Stimulated activated CD4-positive, alpha-beta T cell treated with anti-CD3 and anti-CD28 coated beads, Interleukin-1b, Interleukin-23, amount 100 ng/mL, for 1 hour (primary cell): ENCODE measurements at places on chromosomes 16 and 17.

DNA sequence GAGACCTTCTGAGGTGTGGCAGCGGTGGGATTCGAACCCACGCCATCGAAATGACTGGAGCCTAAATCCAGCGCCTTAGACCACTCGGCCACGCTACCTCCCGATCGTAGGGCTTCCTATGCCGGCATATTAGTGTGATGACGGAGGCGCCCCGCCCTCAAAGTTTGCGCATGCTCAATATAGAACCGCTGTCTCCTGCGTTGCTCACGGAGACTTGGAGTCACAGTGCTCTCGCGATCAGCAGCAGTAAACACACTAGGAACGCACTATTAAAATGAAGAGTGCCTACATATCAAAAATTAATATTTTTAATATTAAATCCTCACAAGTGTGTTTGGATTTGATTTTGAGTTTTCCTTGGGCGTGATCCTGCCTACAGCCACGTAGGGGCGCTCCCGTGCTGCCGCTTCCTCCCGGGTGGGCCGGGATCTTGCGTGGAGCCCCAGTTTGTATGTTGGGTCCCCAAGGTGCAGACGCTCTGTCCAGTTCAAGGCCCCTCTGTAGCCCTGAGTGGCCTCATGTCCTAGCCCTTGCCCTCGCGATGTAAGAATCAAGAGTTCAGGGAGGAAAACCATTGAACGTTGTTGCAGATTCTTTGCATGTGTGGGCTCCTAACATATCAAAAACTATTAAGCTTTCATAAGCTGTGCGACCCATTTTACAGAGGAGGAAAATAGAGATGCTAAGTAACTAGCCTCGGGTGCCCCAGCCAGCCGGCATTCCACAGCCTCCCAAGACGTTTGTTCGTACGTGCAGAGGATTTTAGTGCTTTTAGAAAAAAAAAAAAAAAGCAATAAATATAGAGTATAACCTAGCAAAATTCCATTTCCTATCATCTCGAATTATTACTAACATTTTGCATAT is 10.2 kb upstream of the EEF2K start:
- peak; percentile 80 for DNase-seq

DNA sequence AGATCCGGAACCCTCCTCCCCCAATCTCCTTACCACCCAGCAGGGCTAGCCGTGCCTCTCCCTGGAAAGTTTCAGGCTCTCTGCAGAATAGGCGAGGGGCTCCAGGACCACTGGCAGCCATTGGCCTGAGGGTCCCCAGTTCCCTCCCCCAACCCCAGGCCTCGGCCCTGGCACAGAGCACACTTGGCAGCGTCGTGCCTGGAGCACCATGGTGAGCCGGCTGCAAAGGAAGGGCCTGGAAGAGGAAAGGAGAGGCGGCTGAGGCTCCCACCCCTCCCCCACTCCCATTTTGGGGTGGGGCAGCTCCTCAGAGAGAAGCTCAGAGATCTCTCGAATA is 369 bp upstream of the BTBD17 start:
- no peak for DNase-seq

- DNase-seq = no peak
Observed at GRCh38 chr17:43698678-43699437, 37.1 kb upstream of the MEOX1 start.

GRCh38 chr17:81710514-81711308 is 1.4 kb upstream of the SLC25A10 start:
- DNase-seq = no peak

- DNase-seq = no peak
Observed at GRCh38 chr16:75943705-75944514, 217.6 kb upstream of the CPHXL start.

DNA sequence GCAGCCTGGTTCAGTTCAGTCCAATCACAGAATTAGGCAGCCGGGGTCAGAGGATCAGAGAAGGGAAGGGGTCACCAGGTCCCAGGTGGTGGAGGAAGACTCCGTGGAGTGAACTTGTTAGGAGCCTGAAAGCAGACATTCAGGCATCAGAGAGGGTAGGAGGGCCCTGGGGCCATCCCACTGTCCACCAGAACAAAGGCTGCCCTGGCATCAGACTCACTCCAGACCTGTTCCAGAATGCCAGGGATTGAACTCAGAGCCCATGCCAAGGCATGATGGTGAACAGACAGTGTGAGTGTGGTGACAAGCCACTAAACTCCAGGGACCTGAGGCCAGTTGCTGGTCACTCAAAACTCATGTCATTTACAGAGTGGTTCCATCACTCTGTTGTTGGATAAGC is 37.6 kb downstream of the B4GALNT2 start:
- no peak for DNase-seq

GRCh38 chr16:72442385-72443158 is 270.6 kb upstream of the PMFBP1 start:
- no peak for DNase-seq

DNA sequence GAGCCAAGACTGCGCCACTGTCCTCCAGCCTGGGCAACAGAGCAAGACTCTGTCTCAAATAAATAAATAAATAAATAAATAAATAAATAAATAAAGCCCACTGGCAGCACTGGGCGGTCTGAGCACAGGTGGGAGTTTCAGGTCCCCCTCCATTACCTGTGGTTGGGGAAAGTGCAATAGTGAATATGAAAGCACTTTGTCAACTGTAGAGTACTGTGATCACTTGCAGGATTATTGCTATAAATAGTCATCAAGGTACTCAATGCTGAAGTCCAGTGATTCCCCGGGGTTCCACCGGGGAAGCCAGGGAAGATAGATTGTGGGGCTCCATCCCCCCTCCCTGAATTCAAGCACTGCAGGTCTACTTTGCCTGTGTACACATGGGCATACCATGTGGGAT is 42.7 kb upstream of the CPNE2 start:
- DNase-seq = no peak

DNA sequence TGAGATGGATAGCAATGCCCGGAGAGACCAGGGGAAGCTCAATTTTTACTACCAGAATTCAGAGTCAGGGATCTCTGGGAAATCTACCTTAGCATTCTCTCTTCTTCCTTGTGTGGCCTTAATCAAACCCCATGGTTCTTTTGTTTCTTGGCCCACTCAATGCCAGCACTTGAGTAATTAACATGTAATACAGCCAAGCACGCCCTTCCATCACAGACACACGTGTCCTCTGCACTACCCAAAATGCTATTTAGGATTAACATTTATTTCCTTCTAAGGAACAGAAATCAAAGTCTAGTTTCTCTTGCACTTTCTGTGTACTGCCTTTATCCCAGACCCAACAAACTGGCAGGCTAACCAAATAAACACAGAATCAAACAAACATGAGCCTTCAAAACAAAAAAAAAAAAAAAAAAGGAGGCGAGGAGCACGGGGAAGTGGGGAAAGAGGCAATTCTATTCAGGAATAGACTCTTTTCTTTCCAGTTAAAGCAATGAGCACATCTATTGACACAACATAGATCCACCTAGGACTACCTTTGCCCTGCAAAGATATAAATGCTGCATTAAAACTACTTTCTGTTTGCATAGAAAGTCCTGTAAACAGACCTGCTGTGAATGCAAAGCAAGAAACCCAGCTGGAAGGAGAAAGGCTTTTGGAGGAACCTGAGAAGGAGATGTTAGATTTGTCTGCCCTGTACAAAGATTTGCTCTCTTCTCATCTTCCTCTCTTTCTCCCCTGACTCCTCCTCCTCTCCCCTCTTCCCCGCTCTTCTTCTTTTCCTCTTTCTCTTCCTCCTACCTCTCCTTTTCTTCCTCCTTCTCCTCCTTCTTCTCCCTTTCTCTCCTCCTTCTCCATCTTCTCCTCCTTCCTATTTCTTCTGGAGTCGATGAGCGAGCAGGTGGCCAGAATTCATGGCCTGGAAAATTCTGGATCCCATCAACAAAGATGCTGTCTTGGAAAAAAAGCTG is 294.4 kb downstream of the NPIPA8 start:
- DNase-seq = no peak

- no peak for DNase-seq
Observed at GRCh38 chr16:51163366-51163765, 12.3 kb upstream of the SALL1 start.

- no peak for DNase-seq
Observed at GRCh38 chr17:252456-252855, 71.0 kb upstream of the DOC2B start.

GRCh38 chr16:17070882-17071592 is 399.7 kb downstream of the XYLT1 start:
- DNase-seq = peak; percentile 63

DNA sequence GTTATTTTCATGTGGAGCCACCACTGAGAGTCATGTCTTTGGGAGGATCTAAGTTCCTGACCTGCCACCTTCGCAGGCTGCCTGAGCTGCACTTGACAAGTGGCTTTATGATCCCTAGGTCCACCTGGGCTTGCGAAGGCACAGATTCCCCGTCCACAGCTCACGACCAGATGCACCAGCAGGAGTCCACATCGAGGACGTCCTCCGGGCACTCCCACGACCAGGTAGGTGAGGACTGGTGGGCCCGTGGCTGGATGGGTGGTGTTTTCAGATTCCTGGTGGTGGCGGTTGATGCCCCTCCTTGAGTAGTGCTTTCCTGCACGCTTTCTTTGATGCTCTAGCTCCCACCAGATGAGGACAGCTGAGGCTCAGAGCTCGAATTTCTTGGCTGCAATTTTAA is 14.8 kb downstream of the FAM234A start:
- DNase-seq = no peak

GRCh38 chr16:1082266-1082951 is 9.9 kb downstream of the SSTR5 start:
- no peak for DNase-seq

GRCh38 chr16:2199621-2200139 is 3.3 kb upstream of the CASKIN1 start:
- DNase-seq = no peak

DNA sequence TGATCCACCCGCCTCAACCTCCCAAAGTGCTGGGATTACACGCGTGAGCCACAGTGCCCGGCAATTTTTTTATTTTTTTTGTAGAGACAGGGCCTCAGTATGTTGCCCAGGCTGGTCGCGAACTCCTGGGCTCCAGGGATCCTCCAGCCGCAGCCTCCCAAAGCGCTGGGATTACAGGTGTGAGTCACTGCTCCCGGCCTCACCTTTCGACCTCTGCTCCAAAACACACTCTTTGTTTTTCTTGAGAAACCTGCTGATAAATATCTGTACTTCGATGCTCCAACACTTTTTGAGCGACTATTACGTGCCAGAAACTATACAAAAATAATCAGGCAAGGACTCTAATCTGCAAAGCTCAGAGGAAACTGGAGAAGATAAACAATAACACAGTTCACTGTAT is 1.0 kb downstream of the MED1 start:
- no peak for DNase-seq

DNA sequence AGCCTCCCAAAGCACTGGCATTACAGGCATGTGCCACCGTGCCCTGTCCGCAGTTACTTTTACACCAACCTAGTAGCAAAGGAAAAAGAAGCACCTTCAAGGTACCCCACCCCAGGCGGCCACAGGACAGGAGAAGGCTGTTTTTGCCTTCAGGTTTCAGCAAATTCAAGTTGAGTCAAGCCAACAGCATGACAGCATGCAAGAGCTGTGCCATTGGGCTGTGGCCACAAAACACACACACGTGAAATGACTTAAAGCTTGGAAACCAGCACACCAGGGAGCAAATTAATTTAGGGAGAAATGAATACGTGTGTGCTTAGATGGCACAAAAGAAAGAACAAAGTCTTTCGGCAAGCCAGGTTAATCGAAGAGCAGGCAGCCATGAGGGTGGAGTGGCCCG is 39.7 kb downstream of the ERCC4 start:
- no peak for DNase-seq

DNA sequence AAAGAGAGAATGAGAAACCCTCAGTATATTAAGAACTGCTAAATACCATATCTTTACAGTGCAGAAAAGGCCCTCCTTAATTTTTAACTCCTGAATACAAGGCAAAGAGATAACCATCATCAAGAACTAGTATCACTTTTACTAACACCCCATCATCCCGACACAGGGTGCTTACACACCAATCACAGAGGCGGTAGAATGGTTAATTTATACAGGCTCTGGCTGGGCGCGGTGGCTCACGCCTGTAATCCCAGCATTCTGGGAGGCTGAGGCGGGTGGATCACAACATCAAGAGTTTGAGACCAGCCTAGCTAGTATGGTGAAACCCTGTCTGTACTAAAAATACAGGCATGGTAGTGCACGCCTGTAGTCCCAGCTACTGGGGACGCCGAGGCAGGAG is 4.2 kb downstream of the PSMD12 start:
- DNase-seq = no peak

GRCh38 chr17:17740615-17741348 is 59.5 kb downstream of the RAI1 start:
- no peak for DNase-seq

- no peak for DNase-seq
Observed at GRCh38 chr16:87487361-87487924, 5.4 kb downstream of the ZCCHC14 start.

GRCh38 chr17:77571155-77571981 is 387.1 kb upstream of the TNRC6C start:
- DNase-seq = no peak

DNA sequence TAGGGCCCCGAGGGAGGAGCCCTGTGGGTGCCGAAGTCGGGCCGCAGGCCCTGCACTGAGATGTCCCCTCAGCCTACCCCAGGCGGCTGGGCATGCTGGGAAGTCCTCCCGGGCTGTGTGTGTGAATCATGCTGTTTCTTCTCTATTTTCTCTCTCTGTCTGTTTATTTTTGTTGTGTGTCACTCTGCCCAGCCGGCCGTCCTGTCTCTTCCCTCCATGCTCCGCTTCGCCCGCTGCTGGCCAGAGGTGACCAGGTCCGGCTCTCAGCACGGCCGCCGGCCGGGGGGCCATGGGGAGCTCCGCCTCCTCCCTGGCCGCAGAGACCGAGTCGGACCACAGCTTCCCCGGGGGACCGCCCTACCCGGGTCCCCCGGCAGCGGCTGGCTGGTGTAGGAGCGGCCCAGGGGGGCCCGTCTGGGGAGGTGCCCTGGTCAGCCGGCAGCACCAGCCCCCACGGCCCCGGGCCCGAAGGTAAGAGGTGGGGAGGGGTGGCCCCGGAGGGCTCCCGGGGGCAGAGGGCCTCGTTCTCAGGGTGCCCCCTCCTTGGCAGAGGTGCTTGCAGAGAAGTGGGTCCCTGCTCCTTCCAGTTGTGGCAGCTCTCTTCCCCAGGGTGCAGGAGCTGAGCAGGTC is 12.5 kb downstream of the CAPN15 start:
- DNase-seq = no peak

DNA sequence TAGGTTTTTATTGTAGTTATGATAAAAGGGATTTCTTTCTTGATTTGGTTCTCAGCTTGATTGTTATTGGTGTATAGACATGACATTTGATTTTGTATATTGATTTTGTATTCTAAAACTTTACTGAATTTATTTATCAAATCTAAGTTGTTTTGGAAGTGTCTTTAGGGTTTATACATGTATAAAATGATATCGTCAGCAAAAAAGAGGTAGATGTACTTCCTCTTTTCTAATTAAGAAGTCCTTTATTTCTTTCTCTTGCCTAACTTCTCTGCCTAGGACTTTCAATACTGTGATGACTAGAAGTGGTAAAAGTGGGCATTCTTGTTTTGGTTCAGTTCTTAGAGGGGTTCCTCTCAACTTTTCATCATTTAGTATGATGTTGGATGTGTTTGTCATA is 487.3 kb upstream of the KIF2B start:
- DNase-seq = no peak

DNA sequence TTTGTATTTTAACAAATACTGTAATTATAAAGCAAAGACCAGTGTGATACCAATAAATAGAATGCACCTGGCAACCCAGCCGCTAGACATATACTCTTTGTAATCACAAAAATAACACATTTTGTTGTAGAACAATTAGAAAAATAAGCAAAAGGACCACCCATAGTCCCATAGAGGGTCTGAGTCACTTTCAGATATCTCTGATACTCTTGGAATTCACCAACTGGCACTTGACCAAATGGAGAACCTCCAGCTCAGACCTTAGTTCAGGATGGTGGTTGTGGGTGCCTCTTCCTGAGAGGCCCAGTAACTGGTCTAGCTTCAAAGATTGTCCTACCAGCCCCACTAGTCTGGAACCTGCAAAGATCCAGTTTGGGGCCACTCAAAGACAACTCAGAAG is 789 bp upstream of the TERF2 start:
- no peak for DNase-seq
